Activated CD4-positive, alpha-beta memory T cell treated with anti-CD3 and anti-CD28 coated beads for 36 hours (primary cell): ENCODE measurements at places on chromosomes 12 and 14. TPM values are rescaled to one million over a fixed set of nuclear protein-coding genes. Genes with fewer than 3 reads are reported as not detected.

- DNase-seq, result no peak
Measured at GRCh38 chr12:28456934-28457710, 266.9 kb downstream of the CCDC91 start.

DNA sequence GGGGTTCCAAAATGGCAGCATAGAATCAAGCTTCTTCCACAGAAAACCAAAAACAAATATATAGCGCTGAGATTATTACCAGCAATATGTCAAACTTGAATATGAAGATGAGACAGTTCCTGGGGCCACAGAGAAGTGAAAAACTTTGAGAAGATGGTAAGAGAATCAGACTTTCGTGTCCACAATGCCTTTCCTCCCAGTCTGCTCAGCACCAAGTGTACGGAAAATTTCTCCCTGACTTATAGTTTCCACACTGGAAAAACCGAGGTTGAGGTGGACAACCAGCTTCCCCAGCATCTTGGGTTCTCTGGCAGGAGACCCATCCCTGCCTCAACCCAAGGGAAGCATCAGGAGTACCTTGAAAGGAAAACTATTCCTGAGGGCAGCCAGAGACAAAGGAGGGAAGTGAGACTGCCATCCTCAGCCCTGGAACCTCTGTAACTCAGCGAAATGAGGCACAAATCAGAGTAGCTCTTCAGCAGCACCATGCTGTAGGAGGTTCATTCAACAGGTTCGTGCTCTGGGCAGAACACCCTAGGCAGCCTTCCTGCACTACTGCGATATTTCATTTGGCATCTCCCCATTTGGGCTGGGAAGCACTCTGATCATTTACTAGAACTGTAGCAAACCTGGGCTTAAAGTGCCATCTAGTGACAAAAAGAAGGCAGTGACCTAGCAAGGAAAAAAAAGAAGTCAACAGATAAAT is 52.4 kb upstream of the CAPRIN2 start:
- DNase-seq, result peak; percentile 16

GRCh38 chr12:104306943-104307654 is 3.6 kb downstream of the EID3 start:
- no peak for DNase-seq

DNA sequence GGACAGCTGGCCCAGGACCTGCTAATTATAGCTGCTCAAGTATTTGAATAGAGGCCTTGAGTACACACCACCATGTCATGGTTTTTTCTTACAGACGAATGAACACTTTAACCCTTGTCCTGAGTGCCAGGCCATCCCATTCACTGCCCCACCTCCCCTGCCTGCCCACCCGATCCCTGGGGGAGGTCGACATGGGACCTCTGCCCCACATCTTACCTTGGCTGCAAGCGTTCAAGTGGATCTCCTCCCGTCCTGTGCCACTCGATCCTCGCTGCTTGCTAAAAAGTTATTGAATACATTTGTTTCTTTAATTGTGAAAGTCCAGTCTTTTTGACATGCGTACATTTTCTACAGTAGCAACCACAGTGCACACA is 10.3 kb downstream of the RTL1 start:
- DNase-seq, result no peak

- DNase-seq, result no peak
Measured at GRCh38 chr14:21192875-21193535, 37.1 kb upstream of the OR5AU1 start.

GRCh38 chr14:96104469-96105057 is 65.4 kb downstream of the C14orf132 start:
- DNase-seq, result no peak

- DNase-seq, result no peak
Measured at GRCh38 chr12:120831648-120832267, 72.4 kb downstream of the SPPL3 start.

- no peak for DNase-seq
Measured at GRCh38 chr12:133057446-133057845, 20.1 kb downstream of the ZNF84 start.

GRCh38 chr12:93244514-93245077 is 133.1 kb upstream of the NUDT4 start:
- DNase-seq, result peak; percentile 41

DNA sequence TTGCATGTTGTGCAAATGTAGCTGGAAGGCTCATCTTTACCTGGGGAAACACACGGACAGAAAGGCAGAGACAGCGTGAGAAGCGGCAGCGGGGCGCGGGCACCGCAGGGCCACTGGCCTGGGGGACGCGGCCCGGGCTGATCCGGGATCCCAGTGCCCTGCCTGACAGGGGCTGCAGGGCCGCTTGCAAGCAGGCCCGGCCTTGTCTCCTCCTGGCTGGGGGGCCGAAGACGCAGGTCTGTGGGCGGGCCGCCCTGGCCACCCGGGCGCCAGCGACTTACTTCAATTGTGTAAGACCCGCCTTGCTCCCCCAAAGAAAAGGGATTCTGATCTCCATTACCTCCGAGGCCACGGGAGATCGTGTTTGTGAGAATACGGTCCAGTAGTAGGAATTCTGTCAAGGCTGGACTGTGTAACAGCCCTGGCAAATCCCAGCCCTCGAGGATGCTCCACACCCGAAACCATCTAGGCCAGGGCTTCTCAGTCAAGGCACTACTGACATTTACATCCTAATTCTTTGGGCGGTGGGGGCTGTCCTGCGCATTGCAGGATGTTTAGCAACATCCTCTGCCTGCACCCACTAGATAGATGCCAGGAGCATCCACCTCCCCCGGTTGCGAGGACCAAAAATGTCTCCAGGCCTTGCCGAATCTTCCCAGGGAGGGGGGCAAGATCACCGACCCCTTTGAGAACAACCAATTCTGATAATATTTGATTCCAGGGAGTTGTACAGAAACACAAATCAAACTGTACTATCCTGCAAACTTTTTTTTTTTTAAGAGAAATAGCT is 95.6 kb downstream of the BCL11B start:
- DNase-seq, result no peak

DNA sequence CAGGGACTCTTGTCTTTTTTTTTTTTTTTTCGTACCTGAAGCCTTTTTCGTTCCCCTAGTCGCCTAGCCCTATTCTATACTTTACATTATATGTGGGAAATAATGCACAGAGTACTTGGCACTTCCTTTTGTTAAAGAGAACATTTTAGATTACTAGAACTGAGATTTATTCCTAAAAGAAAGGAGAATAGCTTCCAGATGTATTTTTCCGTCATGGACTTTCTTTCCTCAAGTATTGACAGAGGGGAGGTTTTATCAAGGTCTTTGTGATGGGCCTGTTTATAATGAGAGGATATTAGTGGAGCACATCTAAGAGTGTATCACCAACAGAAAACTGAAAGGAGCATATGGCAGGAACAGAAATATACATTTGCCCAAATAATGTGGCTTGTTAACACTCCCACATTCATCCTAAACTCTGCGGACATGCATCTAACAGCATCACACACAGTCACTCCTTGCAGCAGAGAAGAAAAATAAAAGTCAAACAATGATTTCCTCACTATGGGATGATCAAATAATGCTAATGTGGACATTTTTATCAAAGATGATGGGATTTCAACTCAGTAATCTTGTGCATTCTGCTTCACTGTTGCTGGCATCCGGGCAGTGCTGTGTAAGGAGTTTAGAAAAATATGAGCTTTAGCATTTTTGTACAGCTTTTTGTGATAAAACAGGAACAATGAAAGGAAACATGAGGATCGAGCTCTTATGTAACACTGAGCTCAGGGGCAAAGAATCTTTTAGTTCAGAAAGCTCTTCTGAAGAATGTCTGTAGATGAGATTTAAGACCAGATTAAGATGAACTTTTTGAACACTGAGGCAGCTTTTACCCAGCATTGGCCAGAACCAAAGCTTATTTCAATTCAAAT is 183.1 kb downstream of the EGLN3 start:
- no peak for DNase-seq

GRCh38 chr14:59844186-59844812 is 26.3 kb downstream of the RTN1 start:
- DNase-seq, result no peak

DNA sequence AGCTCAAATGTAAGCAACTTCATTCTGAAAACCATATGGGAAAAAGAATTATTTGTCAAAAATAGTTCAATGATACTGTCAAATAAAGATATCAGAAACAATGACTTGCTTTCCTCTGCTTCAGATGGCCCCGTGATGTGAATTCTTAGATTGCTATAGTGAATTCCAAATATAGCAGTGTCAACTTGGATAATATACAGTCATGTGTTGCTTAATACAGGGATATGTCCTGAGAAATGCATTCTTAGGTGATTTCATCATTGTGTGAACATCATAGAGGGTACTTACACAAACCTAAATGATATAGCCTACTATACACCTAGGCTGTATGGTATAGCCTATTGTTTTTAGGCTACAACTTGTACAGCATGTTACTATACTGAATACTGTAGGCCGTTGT is 108.7 kb upstream of the MIS18BP1 start:
- no peak for DNase-seq

DNA sequence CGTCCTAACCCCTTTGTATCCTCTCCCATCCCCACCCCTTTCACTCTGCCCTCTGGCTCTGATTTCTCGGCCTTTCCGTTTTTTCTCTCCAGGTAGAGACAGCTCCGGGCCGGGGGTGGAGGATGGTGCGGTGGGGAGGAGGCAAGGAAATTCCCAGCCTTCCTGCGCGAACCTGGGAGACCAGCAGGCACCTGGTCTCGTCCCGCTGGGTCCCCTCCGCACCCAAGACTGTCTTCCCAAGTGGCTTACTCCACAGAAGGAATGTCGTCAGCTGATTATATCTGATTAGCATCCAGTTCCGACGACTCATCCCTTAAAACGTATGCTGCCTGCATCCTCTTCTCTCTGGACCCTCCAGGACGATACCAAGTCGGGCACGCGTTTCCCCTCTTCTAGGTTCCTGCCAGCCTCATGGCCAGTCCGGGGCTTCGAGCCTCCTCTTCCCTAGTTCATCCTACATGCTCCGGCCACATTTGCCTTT is 42.2 kb upstream of the CAPRIN2 start:
- no peak for DNase-seq

DNA sequence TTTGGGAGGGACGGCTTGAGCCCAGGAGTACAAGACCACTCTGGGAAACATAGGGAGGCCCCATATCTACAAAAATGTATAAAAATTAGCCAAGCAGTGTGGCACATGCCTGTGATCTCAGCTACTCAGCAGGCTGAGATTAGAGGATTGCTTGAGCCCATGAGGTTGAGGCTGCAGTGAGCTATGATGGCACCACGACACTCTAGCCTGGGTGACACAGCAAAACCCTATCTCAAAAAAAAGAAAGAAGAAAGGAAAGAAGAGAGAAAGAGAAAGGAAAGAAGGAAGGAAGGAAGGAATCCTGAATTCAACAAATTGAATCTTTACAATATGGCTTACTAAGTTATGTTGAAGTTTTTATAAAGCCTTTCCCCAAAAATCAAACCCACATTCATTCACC is 2.1 kb downstream of the KIF21A start:
- DNase-seq, result no peak

DNA sequence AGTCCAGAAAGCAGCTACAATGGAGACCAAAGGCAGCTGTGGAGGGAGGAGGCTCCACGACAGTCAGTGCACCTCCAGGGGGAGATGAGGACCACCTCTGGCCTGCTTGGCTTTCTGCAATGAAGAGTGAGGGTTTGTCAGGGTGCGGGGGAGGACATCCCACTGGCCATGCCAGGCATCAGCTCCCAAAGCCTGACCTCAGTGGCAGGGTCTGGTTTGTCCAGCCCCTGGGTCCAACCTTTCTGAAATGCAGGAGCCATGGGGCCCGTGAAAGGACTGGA is 35.2 kb downstream of the SLC6A12 start:
- DNase-seq, result no peak

- no peak for DNase-seq
Measured at GRCh38 chr14:94646481-94646880, 34.3 kb downstream of the SERPINA3 start.

GRCh38 chr12:107277855-107278254 is 184.5 kb upstream of the CRY1 start:
- no peak for DNase-seq

DNA sequence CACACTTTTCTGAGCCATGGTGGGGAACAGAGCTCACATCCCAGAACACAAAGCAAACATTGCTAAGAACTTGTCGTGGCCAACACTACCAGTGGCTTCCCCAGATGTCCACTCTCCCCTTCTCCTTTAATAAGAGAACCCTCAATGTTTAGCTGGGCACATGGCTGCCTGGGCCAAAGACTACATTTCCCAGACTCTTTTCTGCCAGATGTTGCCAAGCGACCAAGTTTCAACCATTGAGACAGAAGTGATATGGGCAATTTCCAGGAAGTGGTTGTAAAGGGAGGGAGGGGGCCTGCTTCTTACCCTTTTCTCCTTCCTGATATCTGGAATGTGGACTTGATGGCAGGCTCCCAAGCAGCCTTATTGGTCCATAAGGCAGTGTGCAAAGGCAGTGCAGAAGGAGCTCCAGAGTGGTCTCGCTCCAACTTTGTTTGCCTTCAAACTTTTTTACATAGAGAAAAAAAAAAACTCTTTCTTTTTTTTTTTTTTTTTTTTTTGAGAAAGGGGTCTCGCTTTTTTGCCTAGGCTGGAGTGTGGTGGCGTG is 24.9 kb upstream of the JDP2 start:
- DNase-seq, result no peak

- DNase-seq, result no peak
Measured at GRCh38 chr12:98758331-98758730, 113.2 kb downstream of the APAF1 start.

GRCh38 chr12:8658346-8658745 is 4.3 kb downstream of the MFAP5 start:
- DNase-seq, result no peak

DNA sequence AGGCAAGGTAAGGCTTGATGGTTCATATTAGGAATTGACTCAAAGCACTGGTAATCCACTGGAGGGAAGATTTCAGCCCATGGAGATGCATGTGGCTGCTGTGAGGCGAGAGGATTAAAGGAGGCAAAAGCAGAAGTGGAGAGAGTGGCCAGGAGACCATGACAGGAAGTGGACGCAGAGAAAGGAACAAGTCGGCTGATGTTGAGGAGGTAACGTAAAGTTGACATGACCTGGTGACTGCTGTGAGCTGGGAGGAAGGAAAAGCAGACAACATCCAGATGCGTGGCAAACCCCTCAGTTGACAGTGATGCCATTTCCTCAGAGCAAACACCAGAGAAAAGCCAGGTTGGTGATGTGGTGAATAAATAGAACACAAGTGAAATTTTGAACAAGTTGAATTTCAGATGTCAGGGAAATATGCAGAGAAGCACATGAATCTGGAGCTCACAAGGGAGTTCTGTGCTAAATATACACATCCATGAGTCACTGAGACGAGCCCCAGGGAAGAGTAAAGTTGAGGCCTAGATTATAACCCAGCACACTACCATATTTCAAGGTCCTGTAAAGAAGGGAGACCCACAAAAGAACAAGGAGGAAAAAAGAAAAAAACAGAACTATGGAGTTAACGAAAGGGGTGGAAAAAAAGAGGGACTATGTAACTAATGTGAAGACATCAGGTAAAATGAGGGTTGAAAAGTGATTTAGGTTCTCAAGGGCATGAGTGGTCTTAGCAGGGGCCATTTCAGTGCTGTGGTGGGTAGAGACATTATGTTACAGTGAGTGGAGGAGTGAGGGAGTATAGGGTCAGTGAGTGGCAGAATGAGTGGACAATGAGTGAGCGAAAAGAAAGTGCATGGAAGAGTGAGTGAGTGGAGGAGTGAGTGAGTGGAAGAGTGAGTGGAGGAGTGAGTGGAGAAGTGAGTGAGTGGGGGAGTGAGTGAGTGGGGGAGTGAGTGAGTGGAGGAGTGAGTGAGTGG is 61.6 kb upstream of the GZMB start:
- DNase-seq, result peak; percentile 29

STON2 gene
- total RNA-seq, result 0.34 TPM

AQP2 gene
- not detected for total RNA-seq

ENDOU gene
- not detected for total RNA-seq

KIF5A gene
- total RNA-seq, result 0.90 TPM

LAG3 gene
- total RNA-seq, result 172 TPM

CDH24 gene
- 1.00 TPM for total RNA-seq

RNASE8 gene
- not detected for total RNA-seq

BRF1 gene
- 25.5 TPM for total RNA-seq

CLEC9A gene
- total RNA-seq, result not detected

VWF gene
- total RNA-seq, result not detected

NUAK1 gene
- total RNA-seq, result not detected
